Gastroesophageal sphincter (tissue), 4 donors: ENCODE measurements at places on chromosomes 13 and 19. TPM values are rescaled to one million over a fixed set of nuclear protein-coding genes. Genes with fewer than 3 reads are reported as not detected.

DNA sequence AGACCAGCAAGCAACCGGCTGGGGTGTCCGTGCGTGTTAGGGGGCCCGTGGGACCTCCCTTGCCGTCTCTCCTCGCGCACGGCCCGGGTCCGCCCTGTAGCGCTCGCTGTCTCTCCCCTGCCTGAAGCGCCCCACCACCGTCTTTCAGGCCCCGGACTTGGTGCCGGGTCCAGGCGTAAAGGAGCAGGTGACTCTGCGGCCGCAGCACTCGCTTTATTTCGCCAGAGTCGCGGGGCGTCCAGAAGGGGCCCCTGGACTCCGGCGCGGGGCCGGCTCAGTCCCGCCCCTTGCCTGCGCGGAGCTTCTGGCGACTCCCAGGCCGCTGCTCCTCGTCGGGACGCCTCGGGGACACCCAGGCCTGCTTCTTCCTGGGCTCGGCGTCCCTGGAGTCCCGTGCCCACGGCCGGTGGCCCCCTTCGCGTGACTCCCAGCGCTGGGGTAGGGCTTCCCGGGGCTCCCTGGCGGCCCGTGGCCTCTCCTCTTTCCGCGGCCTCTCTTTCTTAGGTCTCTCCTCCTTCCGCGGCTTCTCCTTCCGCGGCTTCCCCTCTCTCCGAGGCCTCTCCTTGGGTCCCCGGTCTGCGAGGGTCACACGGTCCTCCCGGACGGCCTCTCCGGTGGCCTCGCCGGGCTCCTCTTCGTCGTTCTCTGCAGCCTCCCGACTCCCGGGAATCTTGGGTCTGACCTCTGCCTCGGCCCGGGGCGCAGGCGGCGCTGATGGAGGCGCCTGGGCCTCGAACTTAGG, 3.1 kb downstream of the AMH start:
- no peak for ATAC-seq

DNA sequence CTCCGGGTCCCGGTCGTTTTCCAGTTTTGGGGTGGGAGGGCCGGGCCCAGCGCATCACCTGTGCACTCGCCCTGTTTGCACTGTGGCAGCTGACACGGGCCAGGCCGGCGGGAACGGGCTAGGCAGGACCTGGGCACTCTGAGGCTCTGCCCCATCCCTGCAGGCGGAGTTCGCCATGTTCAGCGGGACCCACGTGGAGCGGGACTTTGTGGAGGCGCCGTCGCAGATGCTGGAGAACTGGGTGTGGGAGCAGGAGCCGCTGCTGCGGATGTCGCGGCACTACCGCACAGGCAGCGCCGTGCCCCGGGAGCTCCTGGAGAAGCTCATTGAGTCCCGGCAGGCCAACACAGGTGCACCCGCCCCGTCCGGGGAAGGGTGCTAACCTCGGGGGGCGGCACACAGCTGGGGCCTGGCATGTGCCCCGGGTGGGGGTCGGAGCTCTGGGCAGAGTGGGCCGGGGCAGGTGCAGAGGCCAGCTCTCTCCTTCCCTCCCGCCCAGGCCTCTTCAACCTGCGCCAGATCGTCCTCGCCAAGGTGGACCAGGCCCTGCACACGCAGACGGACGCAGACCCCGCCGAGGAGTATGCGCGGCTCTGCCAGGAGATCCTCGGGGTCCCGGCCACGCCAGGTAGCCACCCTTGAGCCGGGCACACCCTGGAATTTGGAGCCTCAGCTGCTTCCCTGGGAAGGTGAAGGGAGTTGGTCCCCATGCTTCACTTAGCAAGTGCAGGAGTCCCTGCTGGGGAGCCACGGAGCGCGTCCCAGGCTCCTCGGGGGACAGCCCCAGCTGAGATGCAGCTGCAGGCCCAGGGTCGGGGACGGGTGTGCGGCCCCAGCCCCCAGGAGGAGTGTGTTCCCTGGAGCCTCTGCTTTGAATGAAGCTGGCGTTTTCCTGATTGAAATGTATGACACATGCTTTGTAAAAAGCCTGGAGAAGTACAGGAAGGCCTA, 9.3 kb upstream of the ZNF554 start:
- ATAC-seq, result no peak

DNA sequence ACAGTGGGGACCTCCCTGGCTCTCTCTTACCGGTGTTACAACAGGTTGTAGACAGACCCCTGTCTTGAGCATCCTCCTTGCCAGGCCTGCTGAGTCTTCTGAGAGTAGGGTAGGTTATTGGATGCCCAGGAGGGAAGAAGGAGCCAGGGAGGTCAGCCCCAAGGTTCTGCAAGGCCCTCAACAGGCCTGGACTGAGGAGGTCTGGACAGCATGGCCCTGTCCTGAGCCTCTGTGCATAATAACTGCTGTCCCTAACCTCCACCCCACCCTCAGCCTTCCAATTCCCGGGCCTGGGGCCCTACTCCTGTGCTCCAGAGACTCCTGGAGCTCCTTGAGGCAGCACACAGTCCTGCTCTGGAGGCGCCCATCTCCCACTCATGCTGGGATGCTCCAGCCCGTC, 336 bp downstream of the CD22 start:
- no peak for ATAC-seq

DNA sequence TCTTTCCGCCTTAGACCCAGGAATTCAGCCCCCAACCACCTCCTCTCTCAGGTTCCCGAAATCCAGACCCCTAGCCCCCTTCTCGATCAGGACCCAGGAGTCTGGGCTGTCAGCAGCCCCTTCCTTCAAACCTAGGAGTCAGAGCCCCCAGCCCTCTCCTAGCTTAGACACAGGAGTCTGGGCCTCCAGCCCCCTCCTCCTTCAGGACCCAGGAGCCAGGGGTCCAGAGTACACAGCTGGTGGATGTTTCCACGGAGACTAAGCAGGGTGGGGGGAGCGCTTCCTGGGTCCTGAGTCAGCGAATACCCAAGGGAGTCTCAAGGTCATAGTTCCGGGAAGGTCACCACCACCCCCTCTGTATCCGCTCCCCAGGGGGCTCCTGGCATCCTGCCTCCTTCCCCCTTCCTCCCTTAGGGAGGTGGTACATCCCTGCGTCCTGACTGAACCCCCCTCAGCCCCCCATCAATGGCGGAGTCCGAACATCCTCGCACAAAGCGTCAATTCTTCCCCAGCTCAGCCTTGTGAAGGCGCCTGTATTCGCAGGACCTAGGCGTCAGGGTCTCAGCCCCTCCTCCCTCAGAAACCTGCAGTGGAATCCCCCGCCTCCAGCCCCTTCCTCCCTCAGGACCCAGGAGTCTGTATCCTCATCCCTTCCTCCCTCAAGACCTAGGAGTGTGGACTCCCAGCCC, 4.6 kb downstream of the CADM4 start:
- ATAC-seq, result no peak

- no peak for ATAC-seq
Observed at GRCh38 chr19:55172741-55173140, 6.3 kb upstream of the DNAAF3 start.

- ATAC-seq, result no peak
Observed at GRCh38 chr19:38675611-38676010, 28.2 kb downstream of the ACTN4 start.

DNA sequence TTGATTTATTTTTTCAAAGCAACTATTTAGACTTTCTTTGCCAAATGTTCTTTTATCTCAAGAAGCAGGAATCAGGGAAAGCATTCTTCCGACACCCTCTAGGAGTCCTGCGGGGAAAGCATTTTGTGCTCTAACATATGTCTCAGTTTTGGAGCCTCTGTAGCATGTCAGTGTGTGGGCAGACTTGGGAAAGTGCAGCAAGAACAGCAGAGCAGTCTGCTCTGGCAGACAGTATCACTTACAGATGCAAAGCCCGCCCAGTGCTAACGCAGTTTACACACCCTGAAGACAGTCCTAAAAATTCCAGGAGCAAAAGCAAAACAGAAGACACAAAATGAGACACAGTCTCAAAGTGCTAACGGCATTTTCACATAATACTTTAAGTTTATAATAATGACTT, 393.5 kb downstream of the KLF12 start:
- ATAC-seq, result peak; percentile 46

DNA sequence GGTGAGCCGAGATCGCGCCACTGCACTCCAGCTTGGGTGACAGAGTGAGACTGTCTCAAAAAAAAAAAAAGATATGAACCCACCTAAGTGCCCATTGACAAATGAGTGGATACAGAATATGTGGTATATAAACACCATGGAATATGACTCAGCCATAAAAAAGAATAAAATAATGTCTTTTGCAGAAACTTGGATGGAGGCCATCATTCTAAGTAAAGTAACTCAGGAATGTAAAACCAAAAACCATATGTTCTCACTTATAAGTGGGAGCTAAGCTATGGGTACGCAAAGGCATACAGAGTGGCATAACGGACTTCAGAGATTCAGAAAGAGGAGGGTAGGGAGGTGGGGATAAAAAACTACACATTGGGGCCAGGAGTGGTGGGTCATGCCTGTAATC, 29.5 kb downstream of the PLA2G4C start:
- ATAC-seq, result no peak

DNA sequence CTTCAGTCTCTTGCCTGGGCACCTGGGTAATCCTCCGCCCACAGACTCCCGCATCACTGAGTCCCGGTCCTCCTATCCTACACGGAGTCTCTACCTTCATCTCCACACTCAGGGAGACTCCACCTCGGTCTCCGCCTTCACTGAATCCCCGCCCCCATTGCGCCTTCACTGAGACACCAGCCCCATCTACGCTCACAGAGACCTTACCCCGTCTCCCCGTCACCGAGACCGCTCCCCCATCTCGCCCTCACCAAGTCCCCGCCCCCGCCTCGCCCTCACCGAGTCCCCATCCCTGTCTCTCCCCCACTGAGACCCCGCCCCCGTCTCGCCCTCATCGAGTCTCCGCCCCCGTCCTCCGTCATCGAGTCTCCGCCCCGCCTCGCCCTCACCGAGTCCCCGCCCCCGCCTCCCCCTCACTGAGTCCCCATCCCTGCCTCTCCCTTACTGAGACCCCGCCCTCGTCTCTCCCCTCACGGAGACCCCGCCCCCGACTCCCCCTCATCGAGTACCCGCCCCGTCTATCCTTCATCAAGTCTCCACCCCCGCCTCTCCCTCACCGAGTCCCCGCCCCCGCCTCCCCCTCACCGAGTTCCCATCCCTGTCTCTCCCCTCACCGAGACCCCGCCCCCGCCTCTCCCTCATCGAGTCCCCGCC, 23.1 kb upstream of the ZNF846 start:
- ATAC-seq, result peak; percentile 79

GRCh38 chr19:32345261-32346207, at the start of gene ZNF507:
Gene ZNF507, plus strand, starts transcription at chr19:32345610. Its CDS starts 7,221 bp downstream, at chr19:32352831.
- peak; percentile 94 for ATAC-seq

DNA sequence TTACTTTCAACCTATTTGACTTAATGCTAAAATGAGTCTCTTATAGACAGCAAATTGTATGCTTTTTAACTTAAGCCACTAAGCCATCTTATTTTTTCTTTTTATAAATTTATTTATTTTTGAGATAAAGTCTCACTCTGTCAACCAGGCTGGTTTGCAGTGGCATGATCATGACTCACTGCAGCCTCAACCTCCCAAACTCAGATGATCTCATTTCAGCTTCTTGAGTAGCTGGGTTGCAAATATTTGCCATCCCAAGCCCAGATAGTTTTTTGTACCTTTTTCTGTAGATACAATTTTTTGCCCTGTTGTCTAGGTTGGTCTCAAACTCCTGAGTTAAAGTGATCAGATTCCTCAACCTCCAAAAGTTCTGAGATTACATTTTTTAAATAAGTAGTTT, 27.1 kb downstream of the ZNF714 start:
- ATAC-seq, result no peak

The OSCAR gene
- total RNA-seq, result 2.1 TPM

The ZNF560 gene
- not detected for total RNA-seq

The NDUFS7 gene
- 106 TPM for total RNA-seq

The GPR12 gene
- not detected for total RNA-seq
